GOT3 (cell line): ENCODE measurements at places on chromosomes 7 and 10.

GRCh38 chr7:17030559-17030958 is 148.8 kb upstream of the AGR3 start:
- DNase-seq = no peak

DNA sequence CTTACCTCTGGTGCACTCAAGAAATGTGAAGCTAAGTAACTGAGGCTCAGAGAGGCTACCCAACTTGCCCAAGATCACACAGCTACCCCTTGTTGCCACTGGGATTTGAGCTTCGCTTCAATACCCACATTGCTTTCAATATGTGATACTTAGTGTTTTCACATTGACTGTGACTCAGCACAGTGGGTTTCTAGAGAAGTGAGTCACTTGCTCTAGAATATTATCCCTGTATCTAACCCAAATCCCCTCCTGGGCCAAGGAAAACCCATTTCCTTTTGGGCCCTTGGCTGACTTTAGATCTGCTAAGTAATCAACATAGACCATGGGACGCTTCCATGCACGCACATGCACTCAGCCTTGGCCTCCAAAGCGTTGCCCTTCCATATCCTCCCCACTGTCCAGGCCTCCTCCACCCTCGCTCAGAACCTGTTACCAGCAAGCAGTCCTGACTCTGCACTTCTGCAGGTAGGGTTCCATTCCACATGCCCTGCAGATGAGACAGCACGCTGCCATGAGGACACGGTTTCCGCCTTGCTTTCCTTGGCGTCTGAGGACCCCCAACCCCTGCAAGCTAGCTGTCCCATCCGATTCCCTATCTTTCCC is 87.7 kb upstream of the CHST15 start:
- DNase-seq = no peak

DNA sequence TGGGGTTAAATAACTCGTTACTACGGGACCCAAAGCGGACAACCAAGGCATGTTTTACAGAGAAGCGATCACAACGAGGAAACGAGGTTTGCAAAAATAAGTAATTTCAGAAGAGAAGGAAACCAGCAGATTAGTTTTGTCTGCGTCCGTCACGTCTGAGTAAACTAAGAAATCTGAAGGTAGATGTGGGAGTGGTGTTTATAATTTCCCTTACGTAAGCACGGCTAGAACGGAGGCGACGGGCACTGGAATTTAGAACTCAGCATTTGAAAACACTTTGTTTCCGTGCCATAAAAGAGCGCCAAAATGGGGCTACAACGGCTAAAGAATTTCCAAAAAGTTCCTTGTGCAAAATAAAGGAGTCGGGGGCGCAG is 718 bp upstream of the UMAD1 start:
- no peak for DNase-seq

GRCh38 chr10:48455392-48456151 is 149.1 kb downstream of the MAPK8 start:
- DNase-seq = no peak

DNA sequence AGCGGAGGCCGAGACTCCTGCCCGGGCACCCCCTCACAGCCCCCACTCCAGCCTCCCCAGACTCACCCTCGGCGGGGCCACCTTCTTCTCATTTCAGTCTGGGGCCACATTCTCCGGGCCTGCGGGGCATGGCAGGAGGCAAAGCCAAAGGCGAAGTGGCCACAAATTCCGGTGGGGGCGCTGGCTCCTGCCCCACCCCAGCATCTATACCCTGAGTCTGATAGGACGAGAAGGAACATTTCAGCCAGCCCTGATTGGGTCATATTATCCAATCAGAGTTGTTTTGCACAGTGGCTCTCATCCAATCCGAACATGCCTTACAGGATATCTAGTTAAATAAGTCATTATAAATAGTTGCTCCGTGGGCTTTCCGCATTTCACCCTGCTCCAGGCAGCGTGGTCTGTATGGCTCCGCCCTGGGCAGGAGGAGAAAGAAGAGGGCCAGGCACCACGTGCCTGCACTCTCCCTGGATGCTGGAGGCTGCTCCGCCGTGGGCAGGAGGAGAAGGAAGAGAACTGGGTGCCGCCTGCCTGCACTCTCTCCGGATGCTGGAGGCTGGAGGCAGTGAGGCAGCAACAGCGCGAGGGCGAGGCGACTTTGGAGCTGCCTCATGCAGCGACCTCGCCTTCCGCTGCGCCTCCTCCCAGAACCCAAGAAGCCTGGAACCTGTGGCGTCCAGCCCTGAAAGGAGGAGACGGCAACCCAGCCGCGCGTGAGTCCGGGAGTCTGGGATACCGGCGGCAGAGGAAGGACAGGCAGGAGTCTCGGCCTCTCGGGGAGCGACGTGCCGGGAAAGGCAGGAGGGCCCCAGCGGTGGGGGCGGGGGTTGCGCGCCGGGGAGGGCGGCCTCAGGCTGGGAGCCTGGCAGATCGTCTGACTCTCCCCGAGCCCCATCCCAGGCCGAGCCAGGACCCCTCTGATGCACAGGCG is 162.9 kb downstream of the ZNF33B start:
- DNase-seq = peak; percentile 1

DNA sequence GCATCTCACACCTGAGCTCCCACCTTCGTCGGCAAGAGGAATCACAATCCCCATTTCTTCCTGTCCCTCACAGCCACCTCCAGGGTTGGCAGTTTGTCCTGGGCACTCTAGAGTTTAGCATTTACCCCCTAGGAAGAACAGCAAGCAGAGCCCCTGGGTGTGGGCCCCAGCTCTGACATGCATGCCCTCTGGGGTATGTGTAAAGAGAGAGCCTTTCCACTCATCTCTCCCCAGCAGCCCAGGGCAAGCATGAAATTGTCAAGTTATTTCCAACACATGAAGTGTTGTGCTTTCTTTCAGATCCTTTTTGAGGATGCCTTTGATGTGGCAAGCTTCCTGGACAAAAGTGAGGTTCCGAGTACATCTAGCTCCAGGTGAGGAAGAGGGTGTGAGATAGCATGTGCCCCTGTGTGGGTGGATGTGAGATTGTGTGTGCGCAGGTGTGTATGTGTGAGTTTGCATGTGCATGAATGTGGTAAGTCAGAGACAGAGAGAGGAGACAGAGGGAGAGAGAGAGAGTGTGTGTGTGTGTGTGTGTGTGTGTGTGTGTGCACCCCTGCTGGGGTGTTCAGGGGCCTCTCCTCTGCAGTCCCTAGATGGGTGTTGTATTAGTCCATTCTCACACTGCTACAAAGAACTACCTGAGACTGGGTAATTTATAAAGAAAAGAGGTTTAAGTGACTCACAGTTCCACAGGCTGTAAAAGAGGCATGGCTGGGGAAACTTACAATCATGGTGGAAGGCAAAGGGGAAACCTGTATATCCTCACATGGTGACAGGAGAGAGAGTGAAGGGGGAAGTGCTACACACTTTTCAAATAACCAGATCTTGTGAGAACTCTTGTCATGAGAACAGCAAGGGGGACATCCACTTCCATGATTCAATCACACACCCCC is 18.1 kb downstream of the STRA8 start:
- no peak for DNase-seq

DNA sequence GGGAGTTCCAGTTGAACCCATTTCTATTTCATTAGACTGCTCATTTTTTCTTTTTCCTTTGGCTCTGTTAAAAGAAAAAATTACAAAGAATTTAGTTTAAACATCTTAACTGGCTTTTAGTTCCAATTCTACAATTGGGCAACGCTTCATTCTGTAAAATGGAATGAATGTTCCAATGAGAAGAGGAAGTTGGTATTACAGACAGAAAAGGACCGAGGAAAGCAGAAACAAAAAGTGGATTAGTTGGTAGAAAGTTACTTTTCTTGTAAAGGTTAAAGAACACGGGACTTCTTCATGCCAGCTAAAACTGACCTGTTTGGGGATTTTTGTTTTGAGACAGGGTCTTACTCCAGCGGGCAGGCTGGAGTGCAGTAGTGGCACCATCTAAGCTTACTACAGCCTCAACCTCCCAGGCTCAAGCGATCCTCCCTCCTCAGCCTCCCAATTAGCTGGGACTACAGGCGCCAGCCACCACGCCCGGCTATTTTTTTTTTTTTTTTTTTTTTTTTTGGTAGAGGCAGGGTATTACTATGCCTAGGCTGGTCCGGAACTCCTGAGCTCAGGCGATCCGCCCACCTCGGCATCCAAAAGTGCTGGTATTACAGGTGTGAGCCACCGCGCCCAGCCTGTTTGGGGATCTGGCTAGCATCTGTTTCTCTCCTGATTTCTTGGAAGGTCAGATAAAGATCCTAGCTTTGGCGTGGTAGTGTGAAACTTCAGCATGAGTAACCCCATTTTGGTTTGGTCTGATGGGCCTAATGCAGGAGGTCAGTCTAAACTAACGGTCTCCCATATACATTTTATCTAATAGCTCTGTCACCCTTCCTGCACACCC is 1.3 kb upstream of the VDAC2 start:
- DNase-seq = no peak

- no peak for DNase-seq
Observed at GRCh38 chr7:2919256-2919655, 75.1 kb upstream of the GNA12 start.

- no peak for DNase-seq
Observed at GRCh38 chr7:155298288-155298833, 683 bp downstream of the INSIG1 start.

GRCh38 chr7:39746103-39746819 is 122.9 kb downstream of the RALA start:
- DNase-seq = peak; percentile 34

GRCh38 chr7:106812027-106812643 is 52.9 kb upstream of the PIK3CG start:
- no peak for DNase-seq

- DNase-seq = peak; percentile 32
Observed at GRCh38 chr7:47771336-47771989, 176.8 kb downstream of the PKD1L1 start.
